ENCODE measurements at places on chromosomes 13 and 19.

DNA sequence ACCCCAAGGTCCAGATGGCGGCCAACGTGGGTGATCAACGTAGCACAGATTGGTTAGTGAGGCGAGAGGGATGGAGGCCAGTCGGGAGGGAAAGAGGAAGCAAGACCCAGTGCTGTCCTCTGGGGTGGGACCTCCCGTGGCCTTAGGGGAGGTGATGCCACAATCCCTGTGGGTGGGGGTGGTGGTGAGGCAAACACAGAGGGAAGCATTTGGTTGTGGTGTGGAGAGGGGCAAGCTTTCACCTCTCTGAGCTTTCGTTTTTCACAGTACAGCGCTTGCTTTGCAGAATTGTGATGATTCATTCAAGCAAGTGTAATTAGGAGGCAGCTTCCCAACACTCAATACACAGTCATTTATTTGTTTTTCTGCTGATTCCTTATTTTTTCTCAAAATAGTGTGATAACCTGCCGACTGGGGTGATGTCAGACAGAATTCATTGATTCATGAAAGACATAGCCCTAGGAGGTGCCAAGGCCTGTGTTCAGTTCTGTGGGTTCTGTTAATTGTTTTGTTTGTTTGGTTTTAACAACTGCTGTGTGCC is 2.4 kb downstream of the LENG8 start:
- no peak for DNase-seq

DNA sequence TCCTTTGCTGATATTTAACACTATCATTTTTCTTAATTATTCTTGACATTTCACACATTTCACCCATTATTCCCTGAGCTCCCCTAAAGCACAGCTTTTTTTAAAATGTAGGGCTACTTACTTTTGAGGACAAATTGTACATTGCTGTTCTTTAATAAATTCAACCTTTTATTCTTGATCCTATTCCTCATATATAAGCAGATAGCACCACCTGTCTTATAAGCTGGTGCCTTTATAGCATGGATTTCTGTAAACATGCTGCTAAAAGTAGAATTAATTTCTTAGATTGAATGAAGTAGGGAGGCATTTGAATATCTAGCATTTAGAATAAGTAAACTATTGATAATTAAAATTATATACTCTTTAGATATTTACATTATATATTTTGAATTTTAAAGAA is 603.4 kb upstream of the PCDH9 start:
- no peak for DNase-seq

DNA sequence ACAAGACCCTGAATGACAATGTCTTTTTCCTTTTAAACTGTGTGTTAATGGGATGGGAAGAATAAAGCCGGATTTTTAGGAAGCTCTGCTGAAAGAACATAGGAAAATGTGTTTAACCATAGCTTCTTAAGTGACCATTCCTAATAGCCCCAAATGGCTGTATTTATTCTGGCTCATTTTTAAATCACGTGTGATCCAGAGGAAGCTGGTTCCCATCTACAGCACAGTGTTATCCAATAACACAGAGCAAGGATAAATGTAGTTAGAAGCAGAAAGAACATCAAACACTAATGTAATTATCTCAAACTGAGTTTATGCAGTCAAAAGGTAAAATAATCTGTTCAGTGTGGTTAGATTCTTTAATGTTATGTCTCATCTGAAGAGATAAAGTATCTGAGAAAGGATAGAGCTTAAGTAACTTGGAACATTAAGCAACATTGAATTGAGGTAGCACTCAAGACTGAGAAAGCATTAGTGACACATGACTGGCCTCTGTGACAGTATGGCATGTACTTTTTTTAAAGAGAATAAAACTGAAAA is 853.3 kb downstream of the GPC5 start:
- DNase-seq, result no peak

DNA sequence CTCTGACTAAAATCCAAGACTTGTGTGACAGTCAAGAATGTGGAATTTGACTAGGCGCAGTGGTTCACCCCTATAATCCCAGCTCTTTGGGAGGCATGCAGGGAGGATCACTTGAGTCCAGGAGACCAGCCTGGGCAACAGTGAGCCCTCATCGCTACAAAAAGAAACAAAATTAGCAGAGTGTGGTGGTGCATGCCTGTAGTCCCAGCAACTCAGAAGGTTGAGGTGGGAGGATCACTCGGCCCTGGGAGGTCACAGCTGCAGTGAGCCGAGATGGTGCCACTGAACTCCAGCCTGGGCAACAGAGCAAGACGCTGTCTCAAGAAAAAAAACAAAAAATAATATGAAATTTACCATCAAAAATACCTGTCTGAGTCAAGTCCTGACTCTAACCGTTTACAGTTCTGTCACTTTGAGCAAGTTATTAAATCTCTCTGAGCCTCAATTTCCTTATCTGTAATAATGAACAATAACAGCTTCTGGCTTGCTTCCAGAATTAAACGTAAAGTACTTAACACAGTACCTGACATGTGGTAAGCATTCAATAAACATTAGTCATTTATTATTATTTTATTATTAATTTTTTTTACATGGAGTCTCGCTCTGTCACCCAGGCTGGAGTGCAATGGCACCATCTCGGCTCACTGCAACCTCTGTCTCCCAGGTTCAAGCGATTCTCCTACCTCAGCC is 204.6 kb upstream of the TSC22D1 start:
- DNase-seq, result no peak

- no peak for DNase-seq
Measured at GRCh38 chr13:44158881-44159632, 214.6 kb upstream of the SERP2 start.

DNA sequence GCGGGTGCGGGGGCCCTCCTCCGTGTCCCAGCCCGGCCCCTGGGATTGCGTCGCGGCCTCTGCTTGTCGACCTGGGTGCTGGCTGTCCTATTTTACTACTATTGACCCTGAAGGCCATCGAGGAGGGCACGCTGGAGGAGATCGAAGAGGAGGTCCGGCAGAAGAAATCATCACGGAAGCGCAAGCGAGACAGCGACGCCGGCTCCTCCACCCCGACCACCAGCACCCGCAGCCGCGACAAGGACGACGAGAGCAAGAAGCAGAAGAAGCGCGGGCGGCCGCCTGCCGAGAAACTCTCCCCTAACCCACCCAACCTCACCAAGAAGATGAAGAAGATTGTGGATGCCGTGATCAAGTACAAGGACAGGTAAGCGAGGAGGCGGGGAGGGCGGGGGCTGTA is 48.1 kb upstream of the LDLR start:
- no peak for DNase-seq

GRCh38 chr13:80022146-80022545 is 318.8 kb downstream of the SPRY2 start:
- DNase-seq, result no peak

- DNase-seq, result no peak
Measured at GRCh38 chr13:70080012-70080411, 27.6 kb upstream of the ATXN8OS start.

DNA sequence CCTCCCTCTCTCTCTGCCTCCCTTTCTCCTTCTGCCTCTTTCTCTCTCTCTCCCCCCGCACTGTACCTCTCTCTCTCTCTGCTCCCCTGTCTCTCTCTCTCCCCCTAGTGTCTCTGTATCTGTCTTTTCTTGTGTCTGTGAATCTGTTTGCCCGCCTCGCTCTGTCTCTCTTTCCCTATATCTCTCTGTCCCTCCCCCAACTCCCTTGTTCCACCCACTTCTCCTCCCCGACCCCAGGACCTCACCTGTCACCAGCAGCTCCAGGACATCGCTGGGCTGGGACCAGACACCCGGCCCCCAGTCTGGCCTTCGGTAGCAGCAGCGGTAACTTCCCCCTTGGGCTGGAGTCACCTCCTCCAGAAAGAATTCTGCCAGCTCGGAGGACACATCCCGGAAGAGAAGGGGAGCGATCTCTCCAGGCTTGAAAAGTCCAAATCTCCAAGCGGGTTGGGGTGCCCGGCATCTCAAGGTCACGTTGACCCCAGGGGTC is 3.9 kb downstream of the OSCAR start:
- DNase-seq, result no peak

GRCh38 chr13:40648841-40649240 is 17.6 kb downstream of the FOXO1 start:
- DNase-seq, result no peak

DNA sequence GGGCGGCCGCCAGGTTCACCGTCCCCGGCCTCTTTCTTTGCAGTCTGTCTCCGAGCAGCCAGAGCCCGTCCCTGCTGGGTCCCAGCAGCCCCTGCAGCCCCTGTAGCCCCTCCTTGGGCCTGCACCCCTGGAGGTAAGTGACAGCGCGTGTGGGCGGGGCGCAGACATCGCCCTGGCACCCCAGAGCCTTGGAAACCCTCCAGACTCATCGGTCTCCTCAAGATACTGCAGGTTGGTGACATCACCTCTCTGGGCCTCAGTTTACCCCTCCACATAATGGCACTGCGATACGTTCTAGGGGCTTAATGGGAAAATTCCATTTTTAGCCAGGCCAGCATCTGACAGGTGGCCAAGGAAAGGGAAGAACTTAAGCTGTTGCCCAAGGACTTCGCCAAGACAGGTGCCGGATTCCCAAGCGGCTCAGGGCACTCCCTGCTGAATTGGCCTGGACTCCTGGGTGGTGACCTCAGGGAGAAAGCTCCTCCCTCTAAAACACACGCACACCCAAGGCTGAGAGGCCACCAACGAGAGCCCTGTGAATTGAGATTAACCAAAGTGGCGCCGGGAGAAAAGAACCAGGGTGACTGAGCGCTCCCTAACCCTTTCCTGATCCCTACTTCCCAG is 13.1 kb downstream of the MAST3 start:
- DNase-seq, result peak; percentile 40

DNA sequence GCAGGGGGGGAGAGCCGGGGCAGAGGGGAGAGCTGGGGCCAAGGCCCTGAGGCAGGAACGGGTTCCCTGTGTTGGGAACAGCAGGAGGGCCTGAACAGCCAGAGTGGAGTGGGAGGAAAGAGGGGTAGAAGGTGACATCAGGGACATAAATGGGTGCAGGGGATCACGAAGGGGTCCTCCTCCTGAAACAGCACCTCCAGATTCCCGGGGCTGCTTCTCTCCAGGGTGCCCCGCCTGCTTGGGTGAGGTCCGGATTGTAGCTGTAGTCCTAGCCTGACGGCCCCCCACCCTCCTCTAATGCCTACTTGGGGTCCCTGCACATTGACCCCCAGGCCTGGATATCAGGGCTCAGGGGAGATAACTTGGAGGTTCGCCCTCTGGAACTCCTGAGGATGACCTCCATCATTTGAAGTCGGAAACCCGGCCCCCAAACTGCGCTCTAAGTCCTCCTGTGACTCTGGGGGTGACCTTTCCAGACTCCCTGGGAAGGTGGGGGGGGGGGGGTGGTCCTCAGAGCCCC is 473 bp upstream of the SCN1B start:
- DNase-seq, result no peak

DNA sequence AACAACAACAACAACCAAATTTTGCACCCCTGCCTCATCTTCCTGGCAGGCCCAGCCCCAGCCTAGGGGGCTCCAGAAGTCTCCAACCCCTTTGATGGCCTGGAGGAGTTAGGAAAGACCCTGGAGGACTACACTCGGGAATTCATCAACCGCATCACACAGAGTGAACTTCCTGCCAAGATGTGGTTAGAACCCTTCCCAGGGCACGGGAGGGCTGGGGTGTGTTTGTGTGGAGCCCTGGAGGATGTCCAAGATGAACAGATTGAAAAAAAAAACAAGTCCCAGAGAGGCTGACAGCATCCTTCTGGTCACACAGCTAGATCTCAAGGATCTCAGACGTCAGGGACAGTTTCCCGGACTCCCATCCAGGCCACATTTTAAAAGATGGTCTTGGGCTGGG is 13.3 kb downstream of the APOC1 start:
- DNase-seq, result peak; percentile 45

GRCh38 chr19:51101171-51101865 is 6.9 kb downstream of the CTU1 start:
- no peak for DNase-seq

DNA sequence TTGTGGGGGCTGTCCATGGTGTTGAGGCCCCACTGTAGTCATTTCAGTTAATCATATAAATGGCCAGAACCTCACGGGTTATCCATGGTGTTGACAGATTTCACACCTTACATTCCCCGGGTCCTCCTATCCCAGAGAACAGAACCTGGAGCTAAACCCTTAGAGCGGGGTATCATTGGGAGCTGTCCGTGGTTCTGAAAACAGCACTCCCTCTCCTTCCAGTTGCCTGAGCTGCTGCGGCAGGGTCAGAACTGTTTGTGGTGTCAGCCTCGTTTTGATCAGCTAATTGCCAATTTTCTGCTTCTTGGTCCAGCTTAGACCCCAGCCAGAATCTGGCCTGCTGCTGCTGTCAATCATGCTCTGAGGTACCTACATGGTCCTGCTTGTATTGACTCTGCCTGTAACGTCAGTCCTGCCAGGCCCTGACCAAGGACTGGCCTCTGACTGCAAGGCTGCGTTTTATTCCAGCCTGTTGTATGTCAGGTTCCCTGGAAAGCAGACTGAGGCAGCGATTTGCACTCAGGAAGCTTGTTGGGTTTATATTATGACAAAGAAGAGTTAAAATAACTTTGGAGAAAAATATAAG is 55.8 kb upstream of the KCTD15 start:
- DNase-seq, result no peak

- no peak for DNase-seq
Measured at GRCh38 chr19:34904664-34905527, 21.8 kb upstream of the ZNF30 start.

All from Right ventricle myocardium inferior (tissue), 1 donor.